ENCODE measurements at places on chromosomes 5 and 9.

GRCh38 chr9:87167161-87167560 lies 219.9 kb upstream of the GAS1 start:
- no peak for DNase-seq

- DNase-seq = no peak
Measured at GRCh38 chr9:104247899-104248460, 153.9 kb downstream of the SMC2 start.

DNA sequence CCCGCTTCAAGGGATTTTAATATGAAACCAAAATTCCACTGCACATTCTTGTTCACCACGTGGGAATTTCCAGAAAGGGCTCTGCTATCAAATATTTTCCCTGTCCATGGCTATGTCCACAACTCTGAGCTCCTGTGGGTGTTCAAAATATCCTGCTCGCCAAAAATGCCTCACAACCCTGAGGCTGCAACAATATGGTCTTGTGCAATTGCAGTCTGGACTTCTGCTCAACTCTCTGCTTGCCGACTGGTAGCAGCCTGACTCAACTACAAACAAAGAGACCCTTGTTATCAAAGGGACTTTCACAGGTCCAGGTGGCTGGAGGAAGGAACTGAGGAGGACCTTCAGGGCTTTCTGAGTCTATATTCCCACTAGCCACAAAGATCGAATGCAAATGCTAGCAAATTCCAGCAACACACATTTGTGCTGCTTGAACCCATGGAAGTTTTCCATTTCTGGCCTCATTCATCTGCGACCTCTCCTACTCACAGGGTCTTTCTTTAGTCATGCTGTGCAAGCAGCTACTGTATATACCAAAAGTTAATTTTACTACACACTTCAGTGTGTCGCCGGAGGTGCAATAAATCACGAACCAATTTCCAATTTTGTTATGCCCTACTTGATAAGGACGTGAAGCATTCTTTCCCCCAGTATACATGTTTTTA lies 169.2 kb upstream of the SLC30A5 start:
- no peak for DNase-seq

DNA sequence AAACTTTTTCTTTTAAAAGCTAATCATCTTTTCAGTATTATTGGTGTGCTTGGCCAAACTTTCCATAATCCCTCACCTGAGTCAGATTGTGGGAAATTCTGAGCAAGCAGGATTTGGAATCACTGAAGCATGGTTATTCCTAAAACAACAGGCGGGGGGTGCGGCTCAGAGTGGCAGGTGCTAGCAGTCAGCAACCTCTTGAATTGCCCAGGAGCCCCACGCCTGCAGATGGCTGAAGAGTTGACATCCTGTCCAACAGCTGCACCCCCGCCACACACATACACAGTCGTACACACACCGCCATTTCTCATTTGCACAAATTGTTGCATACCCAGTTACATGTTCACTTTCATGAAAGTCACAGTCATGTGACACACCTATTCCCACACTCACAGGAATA lies 96.6 kb downstream of the LHX2 start:
- DNase-seq = no peak

DNA sequence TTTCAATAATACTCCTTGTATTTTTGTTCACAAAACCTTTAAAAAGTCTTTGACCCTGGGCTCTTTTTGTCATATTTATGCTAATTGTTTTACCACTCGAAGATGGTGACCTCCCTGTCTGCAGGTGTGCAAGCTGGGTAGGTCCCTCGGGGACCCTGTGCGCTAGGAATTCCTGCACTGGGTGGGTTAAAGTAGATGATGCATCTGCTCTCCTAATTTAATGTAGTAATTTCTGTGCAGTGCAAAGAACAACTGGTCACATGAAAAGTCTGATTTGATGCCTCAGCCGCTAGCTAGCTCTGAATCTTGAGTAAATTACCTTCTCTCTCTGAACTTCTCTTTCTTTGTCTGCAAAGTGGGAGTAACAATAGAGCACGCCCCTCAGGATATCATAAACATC lies 139.1 kb upstream of the OTULINL start:
- no peak for DNase-seq

GRCh38 chr5:15009420-15009819 lies 137.8 kb upstream of the ANKH start:
- no peak for DNase-seq

GRCh38 chr5:113187906-113188305 lies 211.3 kb downstream of the DCP2 start:
- no peak for DNase-seq

DNA sequence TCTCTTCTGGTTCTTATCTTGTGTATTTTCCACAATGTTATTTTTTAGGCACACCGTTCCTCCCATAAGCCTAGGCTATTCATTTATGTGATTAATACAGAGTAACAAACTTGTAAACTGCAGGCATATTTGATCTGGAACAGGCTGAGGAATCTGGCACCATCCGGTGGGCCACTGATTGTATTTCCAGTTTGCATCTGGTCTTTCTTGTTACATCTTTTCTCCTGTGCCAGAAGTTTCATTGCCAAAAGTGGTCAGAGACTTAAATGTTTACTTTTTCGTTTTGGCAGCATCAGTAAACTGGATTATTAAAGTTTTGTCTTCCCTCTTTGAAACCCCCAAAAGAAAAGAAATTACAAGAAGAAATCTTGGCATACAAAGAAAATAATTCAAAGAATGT lies 17.9 kb upstream of the ZCCHC7 start:
- no peak for DNase-seq

DNA sequence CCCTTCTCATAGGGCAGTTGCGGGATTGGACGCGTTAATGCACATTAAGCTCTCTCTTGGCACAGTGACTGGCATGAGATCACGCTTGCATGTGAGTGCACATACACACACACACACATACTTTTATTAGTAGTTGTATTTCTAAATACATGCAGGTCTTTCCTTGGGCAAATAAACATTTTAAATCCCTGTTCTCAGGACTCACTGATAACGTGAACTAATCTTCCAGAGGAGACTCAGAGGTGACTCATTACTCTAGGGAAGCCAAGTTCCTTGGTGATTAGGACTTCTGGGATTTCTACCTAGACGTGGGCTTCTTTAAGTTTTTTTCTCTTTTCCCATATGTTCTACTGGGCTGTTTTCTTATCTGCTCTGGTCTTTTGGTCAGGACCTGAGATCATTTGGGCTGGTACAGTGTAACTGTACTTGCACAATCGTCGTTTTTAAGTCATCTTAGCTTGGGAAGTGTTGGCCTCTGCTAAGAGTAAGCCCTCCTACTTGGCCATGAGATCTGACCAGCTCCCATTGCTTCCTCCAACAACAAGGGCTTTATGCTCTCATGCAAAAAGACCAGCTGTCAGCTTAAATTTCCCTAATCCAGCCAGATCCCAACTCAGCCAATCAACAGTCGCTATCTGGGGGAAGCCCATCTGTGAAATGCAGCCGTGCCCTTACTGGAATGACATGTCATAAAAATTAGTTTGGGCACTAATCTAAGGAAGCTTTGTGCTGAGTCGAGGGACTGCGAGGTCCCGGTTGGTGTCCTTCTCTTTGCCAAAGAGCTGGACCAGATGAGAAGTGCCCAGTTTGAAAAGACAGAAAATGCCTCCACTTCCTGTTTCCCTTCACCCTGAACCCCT lies 176.4 kb upstream of the ANKRD55 start:
- DNase-seq = no peak

GRCh38 chr5:2277886-2278285 lies 395.2 kb upstream of the IRX4 start:
- DNase-seq = no peak

DNA sequence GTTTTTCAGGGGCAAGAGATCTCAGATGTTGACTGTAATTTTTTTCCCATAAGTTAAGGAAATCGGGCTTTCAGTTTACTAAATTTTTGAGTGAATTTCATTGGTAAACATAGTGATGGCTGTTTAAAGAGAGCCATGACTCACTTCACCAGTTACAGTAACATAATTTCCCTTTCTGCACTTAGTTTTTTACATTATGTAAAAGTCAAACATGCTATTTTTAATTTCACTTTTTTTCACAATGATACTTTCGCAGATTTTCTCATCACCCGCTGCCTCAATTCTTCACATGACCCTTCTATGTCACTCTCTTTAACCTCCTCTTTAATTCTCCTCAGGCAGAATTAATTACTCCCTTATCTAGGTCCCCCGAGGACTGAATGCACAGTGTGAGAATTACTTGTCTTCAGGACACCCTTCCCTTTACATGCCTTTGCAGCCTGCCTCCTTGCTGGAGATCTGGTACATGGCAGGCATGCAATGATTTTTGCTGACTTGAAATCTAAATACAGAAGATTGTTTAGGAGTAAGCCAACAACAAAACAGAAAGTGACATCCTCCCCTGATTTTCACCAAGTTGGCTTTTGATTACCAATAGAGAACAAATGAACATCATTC lies 217.5 kb upstream of the S1PR3 start:
- DNase-seq = no peak

DNA sequence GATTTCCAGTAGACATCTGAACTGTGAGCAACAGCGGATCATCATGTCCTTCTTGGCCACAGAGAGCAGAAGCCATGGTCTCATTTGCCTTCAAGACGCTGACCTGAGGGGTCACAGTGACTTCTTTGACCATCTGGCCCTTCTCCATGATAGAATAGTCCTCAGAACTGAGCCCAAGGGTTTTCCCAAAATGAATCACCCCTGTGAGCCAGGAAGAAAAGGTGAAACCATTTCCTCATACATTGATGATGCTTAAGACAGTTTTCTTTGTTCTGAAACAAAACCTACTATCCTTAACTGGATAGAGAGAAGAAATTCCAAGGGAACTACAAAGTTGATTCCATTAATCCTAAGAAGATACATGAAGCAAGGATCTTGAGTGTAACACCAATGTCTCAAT lies 503.9 kb downstream of the CTNND2 start:
- no peak for DNase-seq

DNA sequence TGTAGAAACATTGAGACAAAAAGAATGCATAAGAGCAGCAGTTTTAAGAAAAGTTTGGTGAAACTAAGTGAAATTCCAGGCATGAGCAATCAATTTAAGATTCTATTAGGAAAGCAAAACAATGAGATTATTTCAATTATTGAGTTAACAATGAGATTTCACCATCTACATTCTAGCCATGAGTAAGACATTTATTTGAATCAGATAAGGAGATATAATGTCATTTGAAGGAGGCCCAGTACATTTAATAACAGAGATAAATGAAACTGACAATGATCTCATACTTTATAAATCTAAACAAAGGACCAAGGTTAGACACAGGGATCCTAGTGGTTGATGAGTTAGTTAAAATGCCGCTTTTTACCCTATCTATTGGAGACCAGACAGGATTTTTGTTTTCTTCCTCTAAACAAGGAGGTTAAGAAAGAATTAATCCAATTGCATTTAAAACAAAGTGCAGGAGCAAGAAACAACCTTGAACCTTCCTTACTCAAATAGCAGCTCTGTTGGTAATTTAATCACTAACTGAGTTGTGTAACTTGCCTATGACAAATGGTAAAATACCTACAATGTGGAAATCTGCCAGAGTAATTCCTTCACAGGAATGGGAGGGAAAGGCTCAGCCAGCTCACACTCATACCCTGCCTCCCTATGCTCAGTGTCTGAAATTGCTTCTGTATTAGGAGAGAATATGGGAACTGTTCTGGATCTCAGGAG lies 103.5 kb upstream of the NR3C1 start:
- no peak for DNase-seq

GRCh38 chr5:335740-336038 lies 14.2 kb downstream of the AHRR start:
- no peak for DNase-seq

- no peak for DNase-seq
Measured at GRCh38 chr5:168765086-168765550, 185.9 kb upstream of the PANK3 start.

GRCh38 chr9:108784998-108785397 lies 70.8 kb downstream of the ACTL7B start:
- no peak for DNase-seq

GRCh38 chr9:6055216-6055615 lies 39.8 kb upstream of the RANBP6 start:
- DNase-seq = peak; percentile 65

DNA sequence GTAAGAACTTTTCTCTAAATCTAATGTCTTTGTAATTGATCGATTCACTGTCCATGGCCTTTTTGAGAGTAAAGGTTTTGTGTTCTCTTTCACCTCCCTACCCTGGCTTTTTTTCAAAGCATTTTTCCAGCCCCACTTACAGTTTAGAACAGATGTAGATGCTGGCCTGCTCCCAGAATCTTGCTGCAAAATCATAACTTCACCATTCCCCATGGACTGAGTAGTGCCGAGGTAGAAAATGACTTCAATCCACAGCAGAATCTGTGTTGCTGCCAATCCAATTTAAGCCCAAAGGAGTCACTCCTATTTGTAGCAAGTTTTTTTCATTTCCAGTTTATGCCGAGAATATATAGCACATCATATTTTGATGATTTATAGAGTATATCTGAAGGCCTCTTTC lies 46.5 kb upstream of the CEMIP2 start:
- no peak for DNase-seq

DNA sequence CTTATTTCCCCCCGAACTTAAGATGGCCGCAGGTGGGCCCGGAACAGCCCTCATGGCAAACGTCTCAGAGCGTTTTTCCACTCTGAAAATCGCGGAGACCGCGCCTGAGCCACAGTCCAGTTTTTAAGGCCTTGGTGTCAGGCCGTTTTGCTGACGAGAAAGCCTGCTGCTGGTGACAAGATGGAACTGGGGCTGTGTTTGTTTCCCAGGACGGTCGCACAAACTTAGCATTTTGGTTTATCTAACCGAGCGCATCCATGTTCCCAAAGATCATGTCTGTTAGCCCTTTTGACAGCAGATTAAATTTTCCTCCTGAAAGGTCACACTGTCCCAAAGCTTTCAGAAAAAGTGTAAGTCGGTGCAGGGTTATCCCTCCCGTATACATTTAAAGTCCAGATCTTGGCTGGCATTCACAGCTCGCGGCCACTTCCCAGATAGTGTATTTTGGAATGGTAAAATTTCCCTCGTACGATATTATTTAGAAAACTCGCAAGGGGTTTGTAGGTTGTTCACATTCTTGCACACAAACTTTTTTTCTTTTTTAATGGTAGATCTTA lies 812 bp downstream of the SREK1 start:
- DNase-seq = peak; percentile 75

GRCh38 chr9:69155341-69156030 lies 18.6 kb upstream of the TJP2 start:
- DNase-seq = no peak

DNA sequence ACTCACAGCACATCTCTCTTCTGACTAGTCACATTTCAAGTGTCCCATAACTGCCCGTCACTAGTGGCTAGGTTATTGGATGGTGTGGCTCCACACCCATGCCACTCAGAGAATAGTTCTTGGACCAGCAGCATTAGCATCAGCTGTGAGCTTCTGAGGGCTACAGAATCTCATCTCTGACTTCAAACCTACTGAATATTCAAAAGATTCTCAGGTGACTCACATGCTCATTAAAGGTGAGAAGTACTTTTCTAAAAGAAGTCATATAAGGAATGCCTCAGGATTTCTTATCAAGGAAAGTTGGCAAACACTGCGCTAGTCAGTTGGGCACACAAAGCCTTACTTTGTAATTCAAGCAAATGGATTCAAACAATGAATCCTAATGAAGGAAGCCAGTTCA lies 305.0 kb upstream of the CDH12 start:
- DNase-seq = no peak

GRCh38 chr5:56685503-56686217 lies 129.7 kb upstream of the MAP3K1 start:
- no peak for DNase-seq

- no peak for DNase-seq
Measured at GRCh38 chr9:6449645-6450044, 36.6 kb downstream of the UHRF2 start.

GRCh38 chr9:81814794-81815464 lies 113.3 kb upstream of the SPATA31D4 start:
- DNase-seq = no peak

- DNase-seq = no peak
Measured at GRCh38 chr5:156758011-156758791, 91.9 kb upstream of the PPP1R2B start.

Measured in left renal cortex interstitium (tissue), 4 donors.